CD4-positive, alpha-beta memory T cell (primary cell): ENCODE measurements at places on chromosomes 12 and 14.

DNA sequence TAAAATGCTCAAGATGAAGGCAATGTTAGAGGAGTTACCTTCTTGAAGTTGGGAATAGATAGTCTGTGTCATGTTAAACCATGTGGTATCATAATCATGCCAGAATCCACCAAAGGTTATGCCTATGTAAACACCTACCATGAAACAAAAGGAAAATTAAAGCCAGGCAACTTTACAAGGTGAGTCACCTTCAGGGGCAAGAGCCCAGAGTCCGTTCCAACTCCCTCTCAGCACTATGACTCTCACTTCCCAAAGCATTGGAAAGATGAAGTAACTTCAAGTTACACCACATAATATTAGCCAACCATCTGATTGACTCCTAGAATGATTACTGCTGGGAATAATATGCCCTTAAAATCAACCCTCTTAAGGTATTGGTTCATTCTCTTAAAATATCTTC, 38.5 kb downstream of the CATSPERB start:
- no peaks in the 10 kb centered on the region for H3K4me1 ChIP-seq
- H3K4me3 ChIP-seq: no peak overlapping the region
- H3K27ac ChIP-seq: no peak overlapping the region

- DNase-seq: no peak
- peaks cover 16% of the 10 kb centered on the region for H3K4me1 ChIP-seq
- H3K27me3 ChIP-seq: no peaks in the 10 kb centered on the region
- H3K27ac ChIP-seq: no peak overlapping the region
- H3K36me3 ChIP-seq: no peaks in the 10 kb centered on the region
Observed at GRCh38 chr12:47771304-47771703, 1.7 kb upstream of the SLC48A1 start.

DNA sequence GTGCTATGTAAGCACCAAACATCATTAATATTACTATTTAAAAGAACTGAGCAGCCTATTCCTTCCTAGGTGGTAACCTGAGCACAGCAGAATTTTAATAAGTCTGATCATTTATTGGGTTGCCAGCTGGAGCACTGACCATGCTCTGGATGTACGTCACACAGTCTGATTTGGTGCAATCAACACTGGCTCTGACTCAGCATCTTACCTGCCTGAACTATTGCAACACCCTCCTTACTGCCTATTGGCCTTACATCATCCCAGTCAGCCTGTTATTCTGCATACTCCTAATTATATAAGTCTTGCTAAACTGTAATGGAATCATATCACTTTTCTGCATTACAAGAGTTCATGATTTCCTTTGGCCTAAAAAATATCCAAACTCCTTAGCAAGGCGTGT, 149.7 kb downstream of the PTPRO start:
- H3K27ac ChIP-seq: no peak overlapping the region
- DNase-seq: no peak
- H3K4me3 ChIP-seq: no peak overlapping the region

DNA sequence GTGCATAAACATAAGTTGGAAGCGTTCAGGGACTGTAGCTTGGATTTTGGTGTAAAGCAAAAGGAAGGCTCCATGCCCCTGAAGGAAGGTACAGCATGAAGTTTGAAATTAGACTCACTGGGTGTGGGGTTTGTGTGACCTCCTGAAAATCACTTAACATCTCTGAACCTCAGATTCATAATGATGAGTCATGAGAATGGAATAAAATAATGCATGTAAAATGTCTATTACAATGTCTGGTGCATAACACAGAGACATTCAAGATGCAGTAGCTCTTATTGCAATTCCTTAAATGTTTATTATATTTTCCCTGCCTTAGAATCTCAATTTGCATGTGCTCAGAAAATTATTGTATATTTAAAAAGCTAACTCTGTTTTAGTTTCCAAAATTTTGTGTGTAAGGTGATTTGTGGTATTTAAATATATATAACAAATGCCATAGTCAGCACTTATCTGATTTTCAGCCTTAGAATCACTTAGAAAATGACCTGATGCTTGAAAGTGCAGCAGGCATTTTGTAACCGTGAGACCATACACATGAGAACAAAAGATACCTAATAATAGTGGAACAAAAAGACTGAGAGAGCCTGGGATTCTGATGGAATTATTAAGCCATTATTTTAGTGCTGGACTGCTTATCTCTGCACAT, 66.3 kb downstream of the E2F7 start:
- H3K27me3 ChIP-seq: no peaks in the 10 kb centered on the region
- no peaks in the 10 kb centered on the region for H3K36me3 ChIP-seq
- no peak overlapping the region for H3K4me3 ChIP-seq
- DNase-seq: no peak
- no peaks in the 10 kb centered on the region for H3K4me1 ChIP-seq
- no peak overlapping the region for H3K27ac ChIP-seq
